T1000 (cell line): ENCODE measurements at places on chromosomes 13 and 19.

- DNase-seq, result peak; percentile 81
Measured at GRCh38 chr19:57632987-57633831, at the start of gene ZNF211. ZNF211 (plus strand) TSS chr19:57633168; CDS start chr19:57633347, 179 bp downstream.

DNA sequence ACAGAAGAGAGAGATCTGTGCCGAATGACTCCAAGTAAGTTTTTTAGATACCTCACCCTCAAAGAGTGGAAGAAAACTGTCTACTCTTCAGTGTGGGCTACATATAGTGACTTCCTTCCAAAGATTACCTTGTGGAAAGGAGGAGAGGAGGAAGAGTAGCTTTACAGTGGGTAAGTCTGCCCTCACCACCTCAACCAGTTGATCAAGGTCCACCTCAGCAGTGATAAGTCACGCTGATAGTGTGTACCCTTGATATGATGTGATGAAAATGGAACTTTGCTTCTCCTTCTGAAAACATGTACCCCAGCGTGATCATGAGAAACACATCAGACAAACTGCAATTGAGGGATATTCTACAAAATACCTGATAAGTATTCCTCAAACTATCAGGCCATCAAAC is 20.6 kb downstream of the KLF5 start:
- no peak for DNase-seq

- peak; percentile 98 for DNase-seq
Measured at GRCh38 chr19:38930776-38931520, at the start of gene MRPS12. MRPS12 (plus strand) TSS chr19:38930944; CDS start chr19:38931295, 351 bp downstream.

DNA sequence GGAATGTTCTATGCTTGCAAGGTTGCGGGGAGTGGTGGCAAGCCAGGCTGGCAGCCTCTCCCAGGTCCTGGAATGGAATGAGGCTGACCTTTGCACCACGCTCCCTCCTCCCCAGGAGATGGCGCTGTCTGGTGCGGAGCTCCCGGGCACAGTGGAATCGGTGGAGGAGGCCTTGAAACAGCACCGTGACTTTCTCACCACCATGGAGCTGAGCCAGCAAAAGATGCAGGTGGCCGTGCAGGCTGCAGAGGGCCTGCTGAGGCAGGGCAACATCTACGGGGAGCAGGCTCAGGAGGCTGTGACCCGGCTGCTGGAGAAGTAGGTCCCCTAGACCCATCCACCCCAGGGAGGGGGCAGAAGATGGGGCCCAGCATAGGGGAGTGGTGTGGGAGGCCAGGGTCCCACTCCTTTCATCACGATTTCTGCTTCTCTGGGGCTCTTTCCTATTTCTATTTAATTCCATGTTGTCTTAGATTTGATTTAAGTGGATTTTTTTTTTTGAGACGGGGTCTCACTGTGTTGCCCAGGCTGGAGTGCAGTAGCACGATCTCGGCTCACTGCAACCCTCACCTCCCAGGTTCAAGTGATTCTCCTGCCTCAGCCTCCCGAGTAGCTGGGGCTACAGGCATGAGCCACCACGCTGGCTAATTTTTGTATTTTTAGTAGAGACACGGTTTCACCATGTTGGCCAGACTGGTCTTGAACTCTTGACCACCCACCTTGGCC is 53.2 kb upstream of the SHKBP1 start:
- DNase-seq, result peak; percentile 14

- DNase-seq, result no peak
Measured at GRCh38 chr19:18852648-18853047, 20.9 kb downstream of the UPF1 start.

DNA sequence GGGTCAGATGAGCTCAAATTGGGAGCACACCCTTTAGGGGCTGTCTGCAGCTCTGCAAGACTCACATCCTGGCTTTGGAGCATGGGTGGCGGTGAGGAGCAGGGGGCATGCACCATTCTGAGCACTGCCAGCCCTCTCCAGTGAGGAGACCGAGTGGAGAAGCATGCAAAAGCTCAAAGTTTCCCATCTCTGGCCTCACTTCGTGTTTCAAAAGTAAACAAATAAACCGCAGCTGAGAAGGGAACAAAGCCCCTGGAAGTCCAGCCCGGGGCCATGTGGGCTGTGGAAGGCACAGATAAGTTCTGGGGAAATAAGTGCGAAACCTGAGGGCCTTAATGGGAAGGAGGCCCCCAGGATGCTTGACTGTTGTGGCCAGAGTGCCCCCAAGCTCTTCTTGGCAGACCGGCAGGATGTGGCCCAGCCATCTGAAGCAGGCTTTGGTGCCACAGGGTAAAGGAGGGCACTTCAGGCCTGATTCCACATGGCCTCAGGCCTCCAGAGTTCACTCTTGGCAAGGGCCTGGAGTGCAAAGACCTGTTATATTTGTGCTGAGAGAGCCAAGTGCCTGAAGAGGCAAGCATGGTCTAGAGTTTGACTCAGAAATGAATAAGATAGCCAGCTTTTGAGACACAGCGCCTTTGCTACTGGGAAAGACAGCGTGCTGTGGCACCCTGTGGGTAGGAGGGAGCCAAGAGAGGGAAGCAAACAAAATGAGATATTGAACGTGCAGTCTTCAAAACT is 1.2 kb downstream of the MEDAG start:
- peak; percentile 24 for DNase-seq

- no peak for DNase-seq
Measured at GRCh38 chr13:101798437-101798836, 346.0 kb downstream of the ITGBL1 start.

DNA sequence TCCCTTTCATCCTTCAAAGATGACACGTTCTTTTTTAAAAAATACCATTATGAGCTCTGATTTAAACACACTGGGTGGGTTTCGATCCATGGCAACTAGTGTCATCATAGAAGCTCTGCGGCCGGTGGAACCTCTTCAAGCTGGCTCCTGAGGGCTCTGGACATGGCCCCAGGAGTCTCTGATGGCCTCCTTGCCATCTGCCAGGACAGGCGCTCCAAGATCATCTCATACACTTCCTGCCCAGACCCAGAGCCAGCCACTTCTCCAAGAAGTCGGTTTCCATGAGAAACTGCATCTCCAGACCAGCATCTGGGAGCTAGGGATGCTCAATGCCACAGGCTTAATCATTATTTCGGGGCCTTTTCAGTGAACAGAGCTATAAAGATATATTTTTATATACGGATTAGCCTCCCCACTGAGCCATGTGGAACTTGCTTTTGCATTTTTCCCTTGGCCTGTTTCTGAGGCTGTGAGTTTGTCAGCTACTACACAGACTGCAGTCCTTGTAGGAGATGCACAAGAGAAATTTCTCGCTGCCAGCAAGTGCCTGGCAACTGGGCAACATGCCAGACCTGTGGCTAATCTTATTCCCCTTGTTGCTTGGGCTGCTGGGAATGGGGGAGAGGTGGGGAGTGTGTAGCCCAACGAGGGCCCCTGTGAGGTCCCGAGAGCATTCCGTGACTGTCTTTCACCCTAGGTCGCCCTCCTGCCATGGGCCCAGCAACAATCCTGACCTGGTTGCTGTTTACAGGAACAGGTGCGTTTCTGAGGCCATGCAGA is 15.9 kb downstream of the SUGP1 start:
- no peak for DNase-seq

GRCh38 chr19:39247701-39248664 is 673 bp downstream of the IFNL4 start:
- DNase-seq, result no peak

DNA sequence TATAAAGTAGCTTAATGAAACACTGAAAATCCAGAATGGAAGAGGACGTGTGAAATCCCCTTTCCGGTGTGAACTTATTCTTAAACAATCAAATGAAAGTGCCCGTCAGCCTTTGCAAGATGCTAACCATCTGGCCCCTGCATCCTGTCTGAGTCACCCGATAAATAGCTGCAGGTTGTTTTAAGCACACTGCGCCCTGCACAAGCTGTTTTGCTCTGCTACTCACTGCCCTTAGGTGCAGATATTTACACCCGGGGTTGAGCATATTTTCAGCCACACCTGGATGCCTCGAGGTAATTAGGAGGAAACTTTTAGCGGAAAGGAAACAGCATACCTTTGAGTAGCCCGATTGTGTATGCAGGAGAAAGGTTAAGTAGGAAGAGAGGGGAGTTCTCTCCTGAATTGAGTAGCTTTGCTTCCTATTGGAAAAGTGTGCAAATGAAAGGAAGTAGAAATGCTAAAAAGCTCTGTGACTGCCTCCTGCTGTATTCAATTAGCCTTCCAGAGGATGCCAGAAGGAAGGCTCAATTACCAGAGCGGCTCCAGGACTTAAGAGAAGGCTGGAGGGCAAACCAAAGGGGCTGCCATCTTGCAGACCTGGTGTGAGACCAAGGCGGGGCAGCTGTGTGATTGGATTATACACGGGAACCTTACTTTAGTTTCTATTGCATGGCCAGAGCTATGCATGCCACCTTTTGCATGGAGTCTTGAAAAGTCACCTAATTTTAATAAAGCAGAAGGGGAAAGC is 42.5 kb downstream of the IRS2 start:
- peak; percentile 25 for DNase-seq

DNA sequence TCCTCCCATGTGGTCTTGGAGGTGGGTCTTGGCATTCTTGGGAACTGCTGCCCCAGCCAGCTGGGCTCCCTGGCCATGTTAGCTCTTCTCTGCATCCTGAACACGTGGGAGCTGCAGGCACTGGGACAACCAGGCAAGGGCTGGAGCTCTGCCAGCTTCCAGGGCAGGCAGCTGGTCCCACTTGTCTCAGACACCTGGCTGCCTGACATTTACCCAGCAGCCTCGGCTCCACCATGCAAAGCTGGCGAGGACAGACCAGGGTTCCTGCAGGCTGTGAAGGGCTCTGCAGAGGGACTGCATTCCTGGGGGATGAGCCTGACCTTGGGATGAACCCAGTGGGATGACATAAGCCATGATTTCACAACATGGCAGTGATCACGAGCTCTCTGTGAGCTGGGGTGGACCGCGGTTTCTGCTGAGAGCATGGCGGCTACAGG is 99.0 kb upstream of the TSHZ3 start:
- DNase-seq, result peak; percentile 76

DNA sequence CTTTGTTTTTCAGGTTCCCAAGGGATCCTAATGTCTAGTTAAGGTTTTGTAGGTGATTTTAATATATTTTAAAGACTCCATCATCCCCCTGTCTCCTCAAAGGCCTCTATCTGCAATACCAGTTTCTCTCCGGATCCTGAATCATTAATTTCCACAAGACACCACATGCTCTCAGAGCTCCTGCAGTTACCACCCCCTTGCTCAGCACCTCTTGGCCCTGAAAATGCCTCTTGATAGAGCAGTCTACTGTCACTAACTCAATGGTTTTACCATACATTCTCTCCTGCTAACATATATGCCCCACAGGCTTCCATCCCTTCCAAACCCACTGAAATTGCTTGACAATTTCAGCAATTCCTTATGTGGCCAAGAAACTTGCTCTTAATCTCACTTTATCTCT is 1.9 kb upstream of the PEG3 start:
- no peak for DNase-seq
